Metanephros (tissue), 2 donors: ENCODE measurements at places on chromosomes 2 and 18. TPM values are rescaled to one million over a fixed set of nuclear protein-coding genes. Genes with fewer than 3 reads are reported as not detected.

FBLN7 gene
- total RNA-seq: 12.6 TPM

PKDCC gene
- total RNA-seq: 301 TPM

BCL11A gene
- total RNA-seq: 11.0 TPM

PAIP2B gene
- 15.8 TPM for total RNA-seq

POTEE gene
- total RNA-seq: not detected

FOXI3 gene
- total RNA-seq: 0.06 TPM

CHRNG gene
- total RNA-seq: 9.5 TPM

SERPINB12 gene
- total RNA-seq: not detected

VIT gene
- 0.88 TPM for total RNA-seq

BMP10 gene
- total RNA-seq: not detected

DCC gene
- 7.9 TPM for total RNA-seq

GCFC2 gene
- 28.4 TPM for total RNA-seq

TRIM43 gene
- total RNA-seq: 0.18 TPM

POTEI gene
- 0.06 TPM for total RNA-seq

TRAPPC8 gene
- 63.4 TPM for total RNA-seq

C2orf66 gene
- total RNA-seq: not detected

ATRAID gene
- total RNA-seq: 146 TPM

LIMS4 gene
- 4.4 TPM for total RNA-seq

SKA1 gene
- 3.3 TPM for total RNA-seq

ATOH8 gene
- 24.5 TPM for total RNA-seq

SMYD1 gene
- 30.2 TPM for total RNA-seq

SLC23A3 gene
- 6.9 TPM for total RNA-seq

PROM2 gene
- total RNA-seq: 34.7 TPM

SLC5A7 gene
- total RNA-seq: 0.53 TPM

LIMS2 gene
- 13.8 TPM for total RNA-seq

KIAA2012 gene
- total RNA-seq: 0.18 TPM

DCDC2C gene
- total RNA-seq: 0.93 TPM

NT5DC4 gene
- not detected for total RNA-seq

TCF23 gene
- total RNA-seq: 0.35 TPM

MC5R gene
- 0.47 TPM for total RNA-seq

RAX gene
- not detected for total RNA-seq

SPP2 gene
- total RNA-seq: not detected

LIPT1 gene
- total RNA-seq: 9.9 TPM

FAM228B gene
- 18.7 TPM for total RNA-seq

RAB6C gene
- total RNA-seq: 0.23 TPM

MEIS1 gene
- 201 TPM for total RNA-seq

IL37 gene
- total RNA-seq: not detected
